ENCODE measurements at places on chromosomes 11 and 22.

GRCh38 chr11:130604606-130605005 lies 156.2 kb downstream of the ADAMTS15 start:
- no peak for DNase-seq

DNA sequence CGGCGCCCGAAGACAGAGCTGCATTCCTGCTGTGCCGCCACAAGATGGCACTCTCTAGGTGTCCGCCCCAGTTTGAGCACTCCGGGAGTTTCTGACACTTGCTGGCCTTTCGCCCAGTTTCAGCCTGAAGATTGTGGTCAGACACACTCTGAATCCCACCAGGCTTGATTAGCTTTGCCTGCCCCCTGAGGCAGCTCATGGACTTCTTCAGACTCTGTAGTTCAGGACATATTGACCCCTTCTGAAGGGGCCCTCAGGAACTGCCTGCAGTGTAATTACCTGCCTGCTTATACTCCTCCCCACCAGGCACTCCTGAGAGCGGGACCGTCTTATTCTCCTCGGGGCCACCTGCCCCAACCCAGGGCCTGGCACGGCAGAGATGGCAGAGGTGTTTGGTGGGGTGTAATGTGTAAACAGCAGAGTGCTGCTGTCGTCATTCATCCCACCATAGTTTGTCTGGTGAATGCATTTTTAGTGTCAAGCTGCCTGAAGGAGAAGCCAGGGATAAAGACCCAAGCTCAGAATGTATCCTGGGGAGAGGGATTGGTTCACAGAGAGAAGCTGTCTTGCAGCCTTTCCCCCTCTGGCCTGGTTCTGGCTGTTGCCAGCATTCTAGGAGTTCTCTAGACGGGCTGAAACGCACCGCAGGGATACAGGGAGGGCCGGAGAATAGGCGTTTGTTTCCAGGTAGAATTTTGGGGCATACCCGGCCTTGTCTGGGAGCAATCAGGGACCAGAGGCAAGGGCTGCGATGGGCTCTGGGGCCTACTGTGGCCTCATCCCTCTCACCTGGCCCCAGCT lies 46.4 kb downstream of the EIF3F start:
- DNase-seq = peak; percentile 64

- no peak for DNase-seq
These were observed 78.5 kb downstream of the LUZP2 start for GRCh38 chr11:24575392-24575791.

GRCh38 chr11:29190313-29190712 lies 826.5 kb downstream of the KCNA4 start:
- no peak for DNase-seq

DNA sequence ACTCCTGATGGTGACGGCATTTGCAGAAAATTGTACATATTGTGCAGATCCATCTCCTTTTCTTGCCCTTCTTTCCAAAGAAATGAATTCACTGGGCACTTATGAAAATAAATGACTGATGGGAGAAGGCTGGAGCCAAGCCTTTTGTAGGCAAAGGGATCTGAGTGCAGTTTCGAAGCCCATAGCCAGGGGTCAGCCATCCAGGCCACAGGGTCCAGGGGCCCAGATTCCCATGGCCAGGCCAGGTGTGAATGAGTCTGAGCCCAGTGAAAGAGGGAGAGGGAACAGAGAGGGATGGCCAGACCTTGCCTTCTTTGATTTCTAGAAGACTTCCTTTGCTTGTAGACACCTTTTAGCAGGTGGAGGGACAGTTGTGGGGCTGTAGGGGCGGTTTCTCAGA lies 209.1 kb downstream of the KIRREL3 start:
- no peak for DNase-seq

DNA sequence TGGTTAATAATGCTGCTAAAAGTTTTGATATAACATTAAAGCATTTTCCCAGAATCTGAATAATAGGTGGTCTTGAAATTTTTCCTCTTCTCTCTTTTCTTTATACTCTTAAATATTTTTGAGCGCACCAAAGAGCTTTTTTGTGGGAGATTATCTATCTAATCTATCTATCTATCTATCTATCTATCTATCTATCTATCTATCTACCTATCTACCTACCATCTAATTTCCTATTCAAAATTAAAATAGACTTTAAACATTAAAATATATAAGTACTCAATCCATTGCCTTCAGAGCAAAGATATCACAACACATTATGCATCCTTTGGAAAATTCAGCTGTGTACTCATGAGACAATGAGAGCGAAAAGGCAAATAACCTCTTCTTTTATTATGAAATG lies 55.8 kb downstream of the ELMOD1 start:
- DNase-seq = no peak

DNA sequence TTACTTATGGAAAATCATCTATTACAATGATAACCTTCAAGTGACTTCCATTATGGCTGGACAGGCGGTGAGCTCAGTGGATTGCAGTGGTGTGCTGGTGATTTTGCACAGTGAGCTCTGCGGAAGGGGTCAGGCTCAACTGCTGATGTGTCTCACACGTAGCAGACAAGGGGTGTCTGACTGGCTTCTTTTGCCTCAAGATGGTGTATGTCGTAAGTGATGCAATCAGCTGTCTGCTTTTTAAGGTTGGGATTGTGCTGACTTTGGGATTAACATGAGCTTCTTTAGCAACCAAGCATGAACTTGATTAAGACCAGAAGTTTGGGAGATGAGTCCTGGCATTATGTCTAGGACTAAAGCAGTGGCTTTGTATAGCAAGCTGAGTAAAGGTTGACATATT lies 49.5 kb downstream of the POLD3 start:
- DNase-seq = no peak

GRCh38 chr11:2401436-2401984 lies 960 bp downstream of the TSSC4 start:
- DNase-seq = no peak

DNA sequence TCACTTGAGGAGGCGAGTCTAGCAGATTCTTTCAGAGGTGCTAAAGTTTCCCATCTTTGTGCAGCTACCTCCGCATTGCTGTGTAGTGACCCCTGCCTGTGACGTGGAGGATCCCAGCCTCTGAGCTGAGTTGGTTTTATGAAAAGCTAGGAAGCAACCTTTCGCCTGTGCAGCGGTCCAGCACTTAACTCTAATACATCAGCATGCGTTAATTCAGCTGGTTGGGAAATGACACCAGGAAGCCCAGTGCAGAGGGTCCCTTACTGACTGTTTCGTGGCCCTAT lies 8.9 kb upstream of the SAMM50 start:
- DNase-seq = no peak

DNA sequence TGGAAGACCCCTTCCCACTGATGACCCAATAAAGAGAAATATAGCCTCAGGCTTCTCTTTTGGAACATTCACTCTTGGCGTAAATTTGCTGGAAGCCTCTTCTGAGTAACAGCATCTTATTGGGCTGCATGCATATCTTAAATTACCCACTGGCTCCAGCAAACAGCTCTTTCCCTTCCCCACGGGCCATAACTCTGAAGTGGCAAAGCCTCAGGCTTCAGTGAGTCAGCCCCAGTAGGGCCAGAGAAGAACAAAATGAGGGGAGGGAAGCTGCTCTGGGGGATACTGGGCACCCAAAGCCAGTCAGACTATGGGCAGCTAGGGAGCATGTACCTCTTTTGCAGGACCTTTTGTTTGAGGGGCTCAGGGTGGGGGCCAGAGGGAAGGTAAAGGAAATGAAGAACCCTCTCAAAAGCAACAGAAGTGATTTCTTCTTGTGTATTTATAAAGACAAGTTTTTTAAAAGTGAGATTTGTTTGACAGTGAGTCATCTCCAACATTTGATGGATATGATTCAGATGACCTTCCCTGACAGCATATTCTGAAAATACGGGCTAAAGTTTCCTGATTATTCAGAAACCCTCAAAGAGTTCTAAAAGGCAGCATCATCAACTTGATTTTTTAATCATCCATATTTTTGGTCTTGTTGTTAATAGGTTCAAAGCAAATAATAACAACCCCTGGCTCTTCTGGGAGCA lies 203.4 kb downstream of the KIF18A start:
- no peak for DNase-seq

DNA sequence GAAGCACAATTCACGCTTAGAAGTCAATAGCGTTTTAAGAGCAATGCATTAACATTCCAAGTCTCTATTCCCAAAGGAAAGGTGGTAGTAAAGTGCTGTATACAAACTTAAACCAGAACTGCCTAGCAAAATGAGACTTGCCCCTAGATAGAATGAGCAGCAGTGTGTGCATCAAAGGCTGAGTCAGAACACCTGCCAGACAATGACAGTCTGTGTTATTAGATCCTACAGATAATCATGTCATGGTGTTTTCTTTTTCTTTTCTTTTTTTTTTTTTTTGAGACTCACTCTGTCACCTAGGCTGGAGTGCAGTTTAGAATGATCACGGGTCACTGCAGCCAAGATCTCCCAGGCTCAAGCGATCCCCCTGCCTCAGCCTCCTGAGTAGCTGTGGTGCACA lies 1.6 kb downstream of the RTCB start:
- no peak for DNase-seq
